GM04504 (cell line): ENCODE measurements at places on chromosomes 12 and 14.

- peak; percentile 92 for DNase-seq
Observed at GRCh38 chr14:100022772-100023451, 42.3 kb upstream of the EVL start.

- no peak for DNase-seq
Observed at GRCh38 chr12:108589840-108590229, 8.0 kb downstream of the TMEM119 start.

DNA sequence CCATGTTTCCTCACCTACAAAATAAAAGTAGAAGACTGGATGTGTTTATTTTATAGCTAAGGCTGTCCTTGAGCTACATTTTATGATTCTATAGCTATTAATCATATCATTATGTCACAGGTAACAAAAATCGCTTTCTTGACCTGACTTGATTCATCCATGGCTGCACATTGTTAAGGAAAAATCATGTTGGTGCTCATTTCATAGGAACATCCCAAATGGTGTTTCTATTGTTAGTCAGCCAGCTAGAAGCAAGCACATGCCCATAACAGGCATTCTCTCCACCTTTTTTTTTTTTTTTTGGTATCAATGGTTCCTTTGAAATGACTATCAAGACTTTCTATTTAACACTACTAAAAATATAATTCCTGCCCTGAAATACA, 45.3 kb upstream of the PTHLH start:
- DNase-seq: no peak

GRCh38 chr12:108305520-108305919, 33.6 kb downstream of the CMKLR1 start:
- DNase-seq: peak; percentile 87

DNA sequence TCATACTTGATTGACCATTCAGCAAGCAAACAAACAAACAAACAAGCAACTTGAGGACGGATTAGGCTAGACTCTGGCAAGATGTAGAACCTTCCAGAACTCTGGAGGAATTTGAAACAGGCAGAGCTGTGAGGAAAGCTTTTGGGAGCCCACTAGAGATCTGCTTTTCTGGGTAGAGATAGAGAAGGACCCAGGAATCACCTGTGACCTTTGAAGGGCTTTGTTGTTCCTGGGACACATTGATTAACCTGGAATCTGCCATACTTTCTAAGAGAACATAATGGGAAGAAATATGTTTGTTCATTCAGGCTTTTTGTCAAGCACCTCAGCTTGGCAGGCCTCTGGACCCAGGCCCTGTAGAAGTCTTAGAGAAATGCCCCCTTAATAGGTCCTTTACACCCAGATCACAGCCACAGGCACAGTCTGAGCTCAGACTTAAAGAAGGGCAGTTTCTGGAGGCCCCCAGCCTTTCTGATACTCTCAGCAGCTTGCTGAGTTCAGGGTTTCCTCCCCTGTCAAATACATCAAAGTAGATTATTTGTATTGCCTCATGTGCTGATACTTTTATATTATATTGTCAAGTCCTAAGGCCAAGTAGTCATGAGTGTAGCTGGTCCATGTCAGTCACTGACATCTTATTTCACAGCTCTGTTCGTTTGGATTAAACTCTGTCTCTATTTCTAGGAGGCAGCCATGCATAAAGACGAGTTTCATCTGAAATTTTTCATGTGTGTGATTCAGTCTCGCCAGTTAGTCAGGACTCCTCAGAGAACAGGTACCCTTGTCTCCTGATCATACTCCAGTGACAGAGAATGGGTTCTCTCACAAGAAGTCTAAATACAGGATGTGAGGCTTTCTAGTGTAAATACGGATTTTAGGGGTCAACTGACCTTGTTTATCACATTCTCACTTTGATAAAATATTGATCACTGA, 1.1 kb upstream of the SENP1 start:
- DNase-seq: no peak

DNA sequence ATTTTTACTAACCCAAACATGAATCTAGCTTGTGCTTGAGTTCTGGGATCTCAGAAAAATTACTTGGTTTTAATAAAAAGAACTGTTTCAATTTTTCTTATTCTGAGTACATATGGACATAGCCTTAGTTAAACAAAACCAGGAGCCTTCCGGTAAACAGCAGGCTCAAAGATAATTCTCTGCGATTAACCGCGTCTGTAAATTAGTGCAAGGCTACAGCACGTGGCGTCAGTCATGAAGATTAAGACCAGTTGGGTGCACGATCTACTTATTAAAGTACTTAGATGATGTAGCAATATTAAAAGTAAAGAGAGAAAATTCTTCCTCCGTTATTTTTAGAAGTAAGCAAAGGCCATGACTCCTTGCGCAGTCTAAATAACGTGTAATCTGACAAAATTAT, 700 bp downstream of the KCNJ8 start:
- DNase-seq: no peak

DNA sequence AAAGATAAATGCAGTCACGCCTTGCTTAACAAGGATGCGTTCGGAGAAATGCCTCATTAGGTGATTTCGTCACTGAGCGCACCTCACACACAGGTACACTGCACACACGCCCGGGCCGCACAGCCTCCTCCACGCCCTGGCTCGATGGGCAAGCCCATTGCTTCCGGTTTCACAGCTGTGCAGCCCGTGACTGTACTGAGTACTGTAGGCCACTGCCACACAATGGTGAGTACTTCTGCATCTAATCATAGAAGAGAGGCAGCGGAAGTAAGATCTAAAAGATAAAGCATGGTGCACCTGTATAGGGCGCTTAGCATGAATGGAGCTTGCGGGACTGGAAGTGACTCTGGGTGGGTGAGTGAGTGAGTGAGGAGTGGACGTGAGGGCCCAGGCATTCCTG, 4.3 kb downstream of the RIMBP2 start:
- DNase-seq: no peak

DNA sequence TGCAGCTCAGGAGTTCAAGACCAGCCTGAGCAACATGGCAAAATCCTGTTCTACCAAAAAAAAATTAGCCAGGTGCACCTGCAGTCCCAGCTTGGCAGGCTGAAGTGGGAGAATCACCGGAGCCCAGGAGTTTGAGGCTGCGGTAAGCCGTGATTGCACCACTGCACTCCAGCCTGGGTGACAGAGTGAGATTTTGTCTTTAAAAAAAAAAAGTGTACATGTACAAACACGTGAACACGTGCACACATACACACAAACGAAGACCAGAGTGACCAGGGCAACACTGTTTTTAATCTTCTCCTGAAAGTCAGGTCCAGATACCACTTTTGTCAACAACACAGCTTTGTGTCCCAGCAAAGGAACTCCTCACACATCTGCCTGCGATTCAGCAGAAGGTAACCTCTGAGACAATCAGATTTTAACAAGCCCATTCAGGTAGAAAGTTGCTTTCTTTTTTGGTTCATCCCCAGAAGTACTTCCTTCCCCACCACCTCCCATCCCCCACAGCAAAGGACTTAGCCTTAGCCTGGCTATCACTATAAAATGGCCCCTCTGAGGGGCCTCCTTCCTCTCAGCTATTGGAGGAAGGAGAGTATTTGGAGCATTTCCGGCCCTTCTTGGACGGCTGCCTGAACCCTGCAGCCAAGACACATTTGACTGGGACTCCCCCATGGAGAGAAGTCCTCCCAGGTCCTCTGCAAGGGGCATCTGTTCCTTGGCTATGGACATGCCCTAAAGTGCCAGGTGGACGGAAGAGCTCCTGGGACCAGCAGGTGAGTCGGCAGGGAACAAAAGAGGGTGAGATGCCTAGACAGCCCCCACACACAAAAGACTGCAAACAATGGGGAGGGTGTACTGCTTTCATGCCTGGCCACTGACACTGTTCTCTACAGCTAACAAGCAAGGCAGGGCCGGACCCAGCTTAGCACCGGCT, 9.8 kb downstream of the CTDSP2 start:
- DNase-seq: peak; percentile 68
